ENCODE measurements at places on chromosomes 5 and 9. TPM values are rescaled to one million over a fixed set of nuclear protein-coding genes. Genes with fewer than 3 reads are reported as not detected.

The NTNG2 gene
- total RNA-seq = 1.3 TPM

The PCDHAC2 gene
- not detected for total RNA-seq

The CCDC180 gene
- total RNA-seq = 0.65 TPM

The ACSL6 gene
- total RNA-seq = not detected

The QRFP gene
- not detected for total RNA-seq

The PCDHB10 gene
- total RNA-seq = 0.13 TPM

The MSMP gene
- total RNA-seq = not detected

The LECT2 gene
- not detected for total RNA-seq

The ORM1 gene
- 0.24 TPM for total RNA-seq

The SPOUT1 gene
- total RNA-seq = 11.1 TPM

The PALM2AKAP2 gene
- total RNA-seq = 11.9 TPM

The PRSS3 gene
- total RNA-seq = 18.9 TPM

The ANKRD31 gene
- total RNA-seq = under 0.01 TPM

The PCDHGB1 gene
- total RNA-seq = 2.2 TPM

The DRD1 gene
- total RNA-seq = not detected

The ATOX1 gene
- total RNA-seq = 214 TPM

The MSX2 gene
- total RNA-seq = 3.7 TPM

The GTF3C5 gene
- total RNA-seq = 62.1 TPM

The FSD1L gene
- 1.3 TPM for total RNA-seq

The AHRR gene
- total RNA-seq = 47.7 TPM

Measured in epithelial cell of alveolus of lung (primary cell).